ENCODE measurements at places on chromosomes 4 and X. TPM values are rescaled to one million over a fixed set of nuclear protein-coding genes. Genes with fewer than 3 reads are reported as not detected.
A peak's percentile ranks its signal among the peaks of the same experiment; 100 is the strongest.

Gene TBX22
- not detected for total RNA-seq

GRCh38 chrX:54357414-54358377 lies at the start of gene WNK3:
WNK3 (minus strand) TSS chrX:54358046.
- peak; percentile 59 for DNase-seq

Gene TMEM35A
- 0.89 TPM for total RNA-seq

DNA sequence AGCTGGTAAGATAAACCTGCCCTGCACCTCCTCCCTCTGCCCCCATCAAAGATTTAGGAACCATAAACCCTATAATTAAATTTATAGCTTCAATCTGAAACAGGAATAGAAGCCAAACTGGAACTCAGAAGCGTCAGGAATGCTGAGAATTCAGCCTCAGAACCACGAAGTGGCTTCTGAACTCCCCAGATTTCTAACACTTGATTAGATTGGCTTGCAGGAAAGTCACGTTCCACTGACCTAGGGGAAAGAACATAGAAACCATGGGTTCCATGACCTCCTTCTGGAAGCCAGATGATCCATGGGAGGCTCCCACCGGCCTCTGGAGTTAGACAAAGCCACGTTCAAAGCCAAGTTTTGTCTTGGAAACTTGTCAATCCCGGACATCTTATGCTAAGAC lies 356.5 kb downstream of the MID1IP1 start:
- peak; percentile 37 for DNase-seq

DNA sequence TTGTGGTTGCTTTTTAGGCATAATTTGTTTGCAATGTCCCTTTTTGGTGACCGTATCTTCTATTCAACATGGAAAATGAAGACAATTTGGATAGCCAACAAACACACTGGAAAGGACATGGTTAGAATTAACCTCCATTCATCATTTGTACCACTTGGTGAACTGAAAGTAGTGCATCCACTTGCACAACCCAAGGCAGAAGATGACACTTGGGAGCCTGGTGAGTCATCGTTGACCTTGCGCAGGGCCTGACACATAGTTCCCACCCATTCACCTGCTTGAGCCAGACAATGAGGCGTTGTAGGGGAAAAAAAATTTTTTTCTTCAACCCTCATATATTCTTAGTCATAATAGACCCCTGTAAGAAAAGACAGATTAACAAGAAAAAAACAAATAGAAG lies 32.4 kb downstream of the EGF start:
- DNase-seq = no peak

DNA sequence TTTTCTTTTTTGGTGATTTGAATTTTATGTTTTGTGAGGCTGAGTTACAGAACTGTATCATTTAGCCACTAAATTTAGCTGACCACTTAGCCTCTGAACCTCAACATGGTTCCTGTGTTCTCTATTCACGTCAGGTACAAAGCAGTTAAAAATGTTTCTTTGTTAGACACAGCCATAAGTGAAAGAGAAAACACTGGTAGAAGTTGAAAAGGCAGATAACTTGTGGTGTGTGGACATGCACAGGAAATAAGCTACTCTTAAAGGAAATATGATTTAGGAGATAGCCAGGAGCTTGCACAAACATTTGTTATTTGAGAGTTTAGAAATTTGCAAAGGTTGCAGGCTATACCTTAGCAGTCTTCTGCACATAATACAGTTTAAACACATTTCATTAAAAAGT lies 171.0 kb upstream of the RPS6KA3 start:
- DNase-seq = no peak

Gene MSANTD1
- total RNA-seq = 1.4 TPM

DNA sequence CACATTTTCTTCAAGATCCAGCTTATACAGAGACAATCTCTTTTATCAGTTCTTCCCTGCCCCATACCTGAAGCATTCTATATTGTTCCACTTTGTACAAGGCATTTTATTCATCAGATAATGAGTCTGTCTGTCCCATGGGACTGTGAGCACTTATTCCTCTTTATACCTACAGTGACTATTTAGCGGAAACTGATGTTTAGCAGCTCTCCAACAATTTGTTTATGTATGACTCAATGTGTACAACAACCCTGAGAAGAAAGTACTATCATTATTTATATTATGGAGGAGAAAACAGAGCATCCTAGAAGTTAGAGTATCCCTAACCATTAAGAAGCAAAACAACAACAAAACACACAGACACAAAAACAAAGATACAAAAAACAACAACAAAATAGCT lies 306.5 kb downstream of the PRDM5 start:
- DNase-seq = no peak

Gene TIMM17B
- 57.7 TPM for total RNA-seq

- DNase-seq = no peak
Measured at GRCh38 chrX:97200454-97200853, 316.7 kb downstream of the RPA4 start.

- no peak for DNase-seq
Measured at GRCh38 chrX:38407126-38407525, 54.7 kb downstream of the OTC start.

DNA sequence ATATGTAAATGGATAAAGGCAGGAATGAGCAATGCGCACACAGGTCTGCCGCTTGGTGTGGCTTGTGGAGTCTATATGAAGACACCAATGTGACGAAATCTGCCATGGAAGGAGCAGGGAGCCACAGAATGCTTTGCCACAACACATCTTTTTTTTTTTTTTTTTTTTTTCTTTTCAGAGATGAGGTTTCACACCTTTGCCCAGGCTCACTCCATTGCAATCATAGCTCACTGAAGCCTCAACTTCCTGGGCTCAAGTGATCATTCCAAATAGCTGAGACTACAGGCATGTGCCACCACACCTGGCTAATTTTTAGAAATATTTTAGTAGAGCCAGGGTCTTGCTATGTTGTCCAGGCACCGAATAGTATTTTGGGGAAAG lies 17.4 kb upstream of the SLC34A2 start:
- no peak for DNase-seq

Gene ABCD1
- 27.2 TPM for total RNA-seq

DNA sequence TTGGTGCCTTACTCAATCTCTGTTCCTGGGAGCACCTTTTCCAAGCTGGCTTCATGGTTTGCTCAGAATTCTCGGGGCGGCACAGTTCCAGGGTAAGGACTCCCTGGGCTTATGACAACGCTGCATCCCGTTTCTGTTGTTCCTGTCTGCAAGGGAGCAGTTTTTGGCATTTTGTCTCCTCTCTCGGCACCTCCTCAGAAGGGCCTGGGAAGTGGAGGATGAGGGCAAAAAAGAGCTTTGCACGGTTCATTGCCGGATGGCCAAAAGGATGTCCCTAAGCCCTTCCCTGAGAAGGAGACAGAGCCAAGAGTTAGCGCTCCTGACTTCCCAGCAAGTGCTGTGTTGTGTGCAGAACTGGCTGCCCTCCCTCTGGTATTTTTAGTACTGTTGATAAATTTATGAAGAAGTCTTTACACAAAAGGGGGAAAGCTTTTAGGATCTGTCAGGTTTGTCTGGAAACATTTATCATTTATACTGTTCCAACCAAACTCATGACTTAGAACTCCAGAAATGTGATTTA lies 13.4 kb downstream of the SRD5A3 start:
- DNase-seq = peak; percentile 38

Gene CCDC158
- not detected for total RNA-seq

Gene TRIM75
- not detected for total RNA-seq

- DNase-seq = peak; percentile 7
Measured at GRCh38 chr4:190020790-190021717, 6.0 kb downstream of the FRG2 start.

Gene NLGN4X
- 11.5 TPM for total RNA-seq

DNA sequence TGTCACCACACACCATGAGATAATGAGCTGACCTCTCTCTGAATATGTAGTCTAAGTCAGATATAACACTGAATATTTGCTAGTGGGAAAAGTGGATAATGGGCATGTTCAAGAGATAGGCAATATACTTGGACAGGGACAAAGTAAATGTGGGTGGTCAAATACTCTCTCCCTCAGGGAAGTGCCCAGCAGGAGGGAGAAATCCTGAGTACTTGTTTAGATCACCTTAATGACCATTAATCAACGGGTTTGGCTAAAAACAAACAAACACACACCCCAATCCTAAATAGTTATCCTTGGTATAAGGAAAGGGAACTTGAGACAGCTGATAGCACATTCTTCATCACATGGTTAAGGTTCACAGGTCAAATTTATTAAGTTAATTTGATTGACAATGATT lies 933.5 kb downstream of the C4orf33 start:
- DNase-seq = no peak

- no peak for DNase-seq
Measured at GRCh38 chr4:171561419-171561818, 251.8 kb upstream of the GALNTL6 start.

GRCh38 chr4:103324811-103325210 lies 126.7 kb upstream of the CENPE start:
- no peak for DNase-seq

- no peak for DNase-seq
Measured at GRCh38 chrX:82081027-82081426, 879.1 kb downstream of the SH3BGRL start.

Gene ERVMER34-1
- 0.32 TPM for total RNA-seq

Gene DCX
- total RNA-seq = 2.4 TPM

- DNase-seq = no peak
Measured at GRCh38 chr4:128590034-128590740, 219.3 kb upstream of the JADE1 start.

DNA sequence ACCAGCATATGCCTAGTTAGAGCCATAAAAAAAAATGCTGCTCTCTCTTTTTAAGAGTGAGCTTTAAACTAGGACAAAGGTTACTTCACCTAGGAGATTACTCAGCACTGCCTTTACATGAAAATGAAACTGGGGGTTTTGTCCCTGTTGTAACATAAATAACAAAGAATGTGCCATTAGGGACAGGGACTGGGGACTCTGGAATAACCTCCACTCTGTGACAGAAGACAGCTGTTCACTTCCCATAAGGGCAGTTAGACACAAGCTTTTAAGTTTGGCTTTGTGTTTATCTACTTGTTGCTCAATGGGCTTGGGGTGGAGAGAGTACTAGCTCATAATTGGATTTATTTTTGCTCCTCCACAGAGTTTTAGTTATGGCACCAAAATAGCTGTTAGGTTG lies 11.9 kb downstream of the ENPEP start:
- no peak for DNase-seq

Gene MGARP
- total RNA-seq = 0.45 TPM

Gene FGG
- total RNA-seq = not detected

GRCh38 chrX:104335756-104336155 lies 81.0 kb upstream of the ESX1 start:
- DNase-seq = peak; percentile 94

DNA sequence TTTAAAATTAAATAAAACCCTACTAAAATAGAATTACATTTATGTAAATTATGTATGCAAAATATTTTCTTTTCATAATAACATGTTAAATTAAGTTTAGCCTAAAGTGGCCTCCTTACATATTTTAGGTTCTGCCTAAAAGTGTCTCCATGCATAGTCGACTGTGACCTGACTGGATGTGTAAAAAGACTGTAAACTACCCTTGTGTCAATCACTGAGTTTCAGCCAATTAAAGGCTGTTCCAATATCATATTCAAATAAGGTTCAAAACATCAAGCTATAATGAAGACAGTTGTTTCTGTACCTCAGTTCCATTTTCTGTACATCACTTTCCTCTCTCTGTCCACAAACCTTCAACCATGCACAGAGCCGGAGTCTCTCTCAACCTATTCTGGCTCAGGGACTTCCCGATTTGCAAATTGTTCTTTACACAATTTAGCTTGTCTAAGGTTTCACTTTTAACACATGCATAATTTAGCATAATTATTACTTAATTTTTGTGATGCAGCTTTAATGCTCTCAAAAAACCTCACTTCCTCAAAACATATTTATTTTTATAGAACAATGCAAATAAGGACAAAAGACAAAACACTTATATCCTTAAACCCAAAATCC lies 60.1 kb downstream of the SH3RF1 start:
- DNase-seq = no peak

Gene KIAA1210
- not detected for total RNA-seq

GRCh38 chr4:97558204-97558778 lies 585.0 kb downstream of the STPG2 start:
- no peak for DNase-seq

DNA sequence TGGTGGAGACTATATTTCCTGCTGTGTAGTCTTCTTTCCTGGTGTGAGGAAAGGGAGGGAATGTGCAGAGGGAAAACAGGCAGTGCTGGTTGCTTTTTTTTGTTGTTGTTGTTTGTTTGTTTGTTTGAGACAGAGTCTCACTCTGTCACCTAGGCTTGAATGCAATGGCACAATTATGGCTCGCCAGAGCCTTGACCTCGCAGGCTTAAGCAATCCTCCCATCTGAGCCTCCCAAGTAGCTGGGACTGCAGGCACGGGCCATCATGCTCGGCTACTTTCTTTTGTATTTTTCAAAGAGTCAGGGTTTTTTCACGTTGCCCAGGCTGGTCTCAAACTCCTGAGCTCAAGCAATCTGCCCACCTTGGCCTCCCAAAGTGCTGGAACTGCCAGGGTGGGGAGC lies 82.5 kb downstream of the RELL1 start:
- no peak for DNase-seq

DNA sequence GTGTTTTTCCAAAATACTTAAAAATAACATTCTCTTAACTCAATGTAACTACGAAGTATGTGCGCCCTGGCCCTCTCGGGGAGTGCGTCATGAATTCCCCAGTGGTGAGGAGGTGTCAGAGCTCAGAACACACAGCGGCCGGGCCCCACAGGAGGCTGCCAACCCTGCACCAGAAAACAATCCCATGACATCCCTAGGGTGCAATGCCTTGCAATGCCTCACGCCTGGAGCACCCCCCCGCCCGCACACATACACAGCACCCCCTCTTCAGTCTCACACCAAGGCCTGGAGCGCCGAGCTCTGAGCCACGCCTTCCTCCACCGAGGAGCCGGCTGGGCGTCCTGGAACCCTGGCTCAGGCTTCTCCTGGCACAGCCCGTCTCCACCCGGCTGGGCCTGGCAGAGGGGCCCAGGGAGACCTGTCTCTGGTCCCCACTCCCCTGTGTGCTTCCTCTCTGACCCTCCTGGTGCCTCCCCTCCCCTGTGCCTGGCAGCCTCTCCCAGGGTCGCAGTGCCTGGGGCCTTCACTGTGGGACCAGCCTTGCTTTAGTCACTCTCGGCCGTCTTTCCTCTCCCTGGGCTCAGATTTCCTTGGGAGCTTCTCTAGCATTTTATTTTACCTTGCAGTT lies 108.2 kb upstream of the ADRA2C start:
- peak; percentile 53 for DNase-seq

GRCh38 chr4:71456841-71457240 lies 118.0 kb downstream of the SLC4A4 start:
- DNase-seq = peak; percentile 62

- DNase-seq = no peak
Measured at GRCh38 chrX:41288641-41289040, 45.3 kb upstream of the DDX3X start.

Gene PDGFRA
- total RNA-seq = 9.2 TPM

DNA sequence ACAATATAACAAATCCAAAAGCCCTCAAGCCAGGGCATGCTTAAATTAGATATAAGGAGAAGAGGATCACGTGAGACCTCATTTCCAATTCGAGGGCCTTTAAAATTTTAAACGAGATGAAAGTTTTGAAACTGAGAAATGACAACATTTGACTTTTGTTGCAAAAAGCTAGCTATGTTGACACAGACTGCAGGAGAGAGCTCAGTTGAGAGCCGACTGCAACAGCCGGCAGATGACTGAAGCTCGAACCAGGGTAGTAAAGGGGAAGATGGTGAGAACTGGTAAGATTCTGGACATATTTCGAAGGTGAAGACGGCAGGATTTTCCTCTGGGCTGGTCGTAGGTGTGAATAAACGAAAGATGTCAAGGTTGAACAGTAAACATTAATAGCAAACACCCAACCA lies 773 bp downstream of the PRMT9 start:
- DNase-seq = no peak

- DNase-seq = no peak
Measured at GRCh38 chr4:154307451-154307850, 184.1 kb downstream of the DCHS2 start.

- no peak for DNase-seq
Measured at GRCh38 chr4:146059865-146060264, 115.7 kb upstream of the LSM6 start.

Gene CCDC149
- total RNA-seq = 10.2 TPM
